BJ (cell line): ENCODE measurements at places on chromosomes 7 and 10. TPM values are rescaled to one million over a fixed set of nuclear protein-coding genes. Genes with fewer than 3 reads are reported as not detected.
A peak's percentile ranks its signal among the peaks of the same experiment; 100 is the strongest.

DNA sequence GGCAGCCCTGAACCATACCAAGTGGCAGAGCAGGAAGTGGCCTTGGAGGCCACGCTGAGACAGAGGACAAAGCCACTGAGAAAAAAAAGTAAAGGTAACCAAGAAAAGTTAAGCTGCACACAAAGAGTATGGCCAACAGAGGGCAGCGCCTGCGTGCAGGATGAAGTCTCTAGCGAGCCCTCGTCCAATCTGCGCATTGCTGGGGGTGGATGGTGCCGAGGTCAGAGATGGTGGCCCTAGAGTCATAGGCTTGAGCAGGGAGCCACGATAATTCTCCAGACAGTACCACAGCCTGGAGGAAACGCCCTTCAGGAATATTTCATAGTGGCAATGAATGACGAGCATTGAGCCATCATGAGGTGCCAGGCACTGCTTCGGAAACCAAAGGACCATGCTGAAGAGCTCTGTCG, 9.7 kb downstream of the ATP6V0E2 start:
- no peak for DNase-seq

DNA sequence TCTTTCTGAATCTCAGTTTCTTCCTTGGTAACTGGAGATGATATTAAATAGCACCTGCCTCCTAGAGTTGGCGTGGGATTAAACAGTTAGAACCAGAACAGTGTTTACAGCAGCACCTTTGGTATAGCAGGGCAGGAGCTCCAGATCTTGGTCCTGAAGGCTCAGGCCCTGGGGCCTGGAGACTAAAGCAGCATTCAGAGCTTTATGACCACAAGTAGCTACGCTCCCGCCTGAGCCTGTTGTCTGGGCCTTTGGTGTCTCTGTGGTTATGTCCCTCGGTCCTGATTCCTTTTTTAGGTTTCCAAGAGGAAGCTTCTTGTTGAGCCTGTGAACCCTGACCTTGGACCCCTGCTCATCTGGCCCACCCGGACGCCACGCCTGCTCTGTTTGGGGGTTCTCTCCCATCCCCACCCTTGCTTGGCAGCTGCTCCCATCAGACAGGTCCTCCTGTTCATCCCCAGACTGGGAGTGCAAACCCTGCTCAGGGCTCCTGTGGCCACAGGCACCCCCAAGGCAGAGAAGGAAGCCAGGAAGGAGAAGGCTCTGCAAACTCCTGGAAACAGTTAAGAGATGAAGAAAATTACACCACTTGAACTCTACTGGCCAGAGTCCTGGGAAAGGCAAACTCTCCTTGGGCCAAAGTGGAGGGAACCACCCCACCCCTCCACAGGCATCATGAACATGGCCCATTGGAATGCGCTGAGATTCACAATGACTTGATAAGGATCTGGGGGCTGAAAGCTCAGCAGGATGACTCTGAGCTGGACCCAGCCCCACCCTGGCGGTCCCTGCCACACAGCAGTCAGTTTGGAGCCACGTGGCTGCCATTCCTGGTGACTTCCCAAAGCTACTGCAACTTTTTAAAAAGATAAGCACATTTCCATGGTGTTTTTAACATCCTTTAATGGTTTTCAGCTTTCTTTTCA, 50.1 kb upstream of the TMEM72 start:
- DNase-seq: peak; percentile 91

DNA sequence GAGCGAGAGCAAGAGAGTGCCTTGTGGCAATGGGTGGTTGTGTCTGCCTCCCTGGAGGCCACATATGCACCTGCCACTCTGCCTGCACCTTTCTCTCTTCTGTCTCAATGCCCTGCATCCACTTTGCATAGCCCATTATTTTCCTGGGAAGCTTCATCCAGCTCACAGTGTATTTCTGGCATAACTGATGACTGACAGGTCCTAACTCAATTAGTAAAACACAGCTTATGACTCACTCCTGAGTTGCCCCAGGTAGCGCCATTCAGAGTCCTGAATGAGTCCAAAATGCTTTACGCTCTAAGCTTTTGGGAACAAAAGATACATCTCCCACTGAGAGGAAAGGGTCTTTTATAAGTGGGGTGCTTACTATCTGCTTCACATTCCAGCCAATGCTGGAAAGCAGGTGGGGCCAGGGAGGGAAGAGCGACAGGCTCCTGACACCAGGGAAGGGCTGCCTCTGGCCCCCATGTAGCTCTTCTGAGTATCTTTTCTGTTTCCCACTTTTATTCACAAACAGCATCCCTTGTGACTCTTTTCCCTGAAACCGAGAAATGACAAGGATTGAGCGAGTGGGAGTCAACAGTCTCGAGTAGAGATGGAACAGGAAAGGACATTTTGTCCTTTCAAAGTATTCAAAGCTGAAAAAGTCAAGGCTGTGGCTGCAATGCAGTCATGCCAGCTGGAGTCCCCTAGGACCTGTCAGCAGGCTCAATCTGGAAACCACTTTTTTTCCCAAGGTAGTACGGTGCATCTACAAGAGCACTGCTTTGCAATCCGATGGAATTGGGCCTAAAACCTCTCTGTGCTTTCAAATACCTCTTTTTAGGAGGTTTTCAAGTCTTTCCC, 479.3 kb upstream of the PODXL start:
- DNase-seq: no peak

GRCh38 chr10:22410846-22411245, 65.5 kb downstream of the SPAG6 start:
- no peak for DNase-seq

The STAG3 gene
- 0.44 and 0.61 TPM in 2 replicates for polyA plus RNA-seq
